ENCODE measurements at places on chromosomes 4 and X. TPM values are rescaled to one million over a fixed set of nuclear protein-coding genes. Genes with fewer than 3 reads are reported as not detected.
A peak's percentile ranks its signal among the peaks of the same experiment; 100 is the strongest.

Gene RAB39B
- total RNA-seq: 11.6 TPM

Gene SPANXB1
- total RNA-seq: not detected

Gene HSD17B13
- total RNA-seq: 0.10 TPM

Gene ADH1C
- not detected for total RNA-seq

Gene KLB
- total RNA-seq: not detected

Gene THAP9
- total RNA-seq: 2.7 TPM

Gene LRCH2
- not detected for total RNA-seq

DNA sequence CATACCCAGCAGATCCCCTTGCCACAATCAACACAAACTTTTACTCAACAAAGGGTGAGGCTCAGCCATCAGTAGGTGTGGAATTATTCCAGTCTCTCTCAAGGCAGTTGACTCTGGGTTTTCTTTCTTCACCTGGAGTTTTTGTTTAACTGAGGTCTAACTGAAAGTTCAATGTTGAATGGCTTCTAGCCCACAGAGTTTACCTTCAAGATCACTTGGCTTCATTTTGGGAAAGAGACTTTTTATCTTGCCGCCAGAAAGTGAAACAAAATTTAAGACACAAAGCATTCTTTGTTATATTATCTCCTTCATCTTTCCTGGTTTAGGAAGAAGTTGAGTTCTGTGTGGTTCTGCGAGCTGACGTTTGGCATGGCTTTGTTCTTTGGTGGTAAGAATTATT, 83.8 kb upstream of the RASGEF1B start:
- H3K4me3 ChIP-seq: no peak overlapping the region
- H3K4me1 ChIP-seq: peaks cover 23% of the 10 kb centered on the region
- H3K36me3 ChIP-seq: no peaks in the 10 kb centered on the region

DNA sequence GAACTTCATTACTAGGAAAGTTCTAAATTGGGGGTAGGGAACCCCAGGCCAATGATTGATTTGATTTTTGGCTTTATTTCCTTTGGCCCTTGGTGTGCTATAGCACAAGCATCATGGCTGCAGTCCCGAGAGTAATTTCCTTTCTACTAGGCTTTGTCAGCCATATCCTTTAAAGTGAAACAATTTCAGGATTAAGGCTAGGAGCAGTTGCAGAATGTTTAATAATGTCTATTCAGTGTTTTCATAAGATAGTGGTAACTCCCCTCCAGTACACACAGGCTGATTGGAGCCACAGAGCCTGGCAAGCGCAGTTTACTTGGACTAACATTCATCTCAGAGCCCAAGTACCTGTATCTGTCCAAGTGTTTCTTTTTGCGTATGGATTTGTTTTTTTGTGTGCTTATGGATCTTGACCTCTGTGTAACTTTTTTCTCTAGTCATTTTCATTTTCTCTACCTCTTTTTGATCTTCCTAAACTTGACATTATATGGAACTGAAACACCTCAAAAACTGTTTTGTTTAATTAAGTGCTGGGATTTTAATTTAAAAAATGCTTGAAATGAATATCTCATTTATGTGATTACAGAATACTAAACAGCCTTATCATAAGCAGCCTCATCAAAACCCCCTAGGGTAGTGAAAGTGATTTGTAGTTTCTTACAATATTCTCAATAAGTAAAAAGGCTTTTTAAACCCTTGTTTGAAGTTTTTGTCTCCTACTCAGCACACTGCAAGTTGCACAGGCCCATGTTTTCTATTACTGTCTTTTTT, 7.5 kb downstream of the STIM2 start:
- H3K4me3 ChIP-seq: peak overlapping the region; percentile 33
- no peaks in the 10 kb centered on the region for H3K27me3 ChIP-seq
- peak overlapping the region; percentile 19 for H3K27ac ChIP-seq
- no peak for DNase-seq
- peaks cover 3% of the 10 kb centered on the region for H3K36me3 ChIP-seq
- peaks cover 76% of the 10 kb centered on the region for H3K4me1 ChIP-seq

DNA sequence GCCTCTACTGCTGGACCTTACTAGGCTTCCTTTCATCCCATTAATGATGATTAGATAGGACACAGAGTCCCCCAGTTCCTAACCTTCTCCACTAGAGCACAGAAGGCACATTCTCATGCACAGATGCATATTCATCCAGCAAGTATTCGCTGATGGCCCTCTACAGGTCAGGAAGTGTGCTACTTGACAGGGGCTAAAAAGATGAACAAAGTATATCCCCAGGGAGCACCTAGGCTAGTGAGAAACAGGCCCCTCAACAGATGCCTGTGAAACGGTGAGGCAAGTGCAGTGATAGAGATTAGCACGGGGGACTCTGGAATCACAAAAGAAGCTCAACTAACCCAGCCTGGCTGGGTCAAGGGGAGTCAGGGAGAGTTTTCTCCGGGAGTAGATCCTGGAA, 95.8 kb downstream of the MGST2 start:
- no peak overlapping the region for H3K4me3 ChIP-seq
- no peak for DNase-seq
- no peaks in the 10 kb centered on the region for H3K4me1 ChIP-seq
- H3K27me3 ChIP-seq: no peaks in the 10 kb centered on the region
- no peaks in the 10 kb centered on the region for H3K36me3 ChIP-seq

DNA sequence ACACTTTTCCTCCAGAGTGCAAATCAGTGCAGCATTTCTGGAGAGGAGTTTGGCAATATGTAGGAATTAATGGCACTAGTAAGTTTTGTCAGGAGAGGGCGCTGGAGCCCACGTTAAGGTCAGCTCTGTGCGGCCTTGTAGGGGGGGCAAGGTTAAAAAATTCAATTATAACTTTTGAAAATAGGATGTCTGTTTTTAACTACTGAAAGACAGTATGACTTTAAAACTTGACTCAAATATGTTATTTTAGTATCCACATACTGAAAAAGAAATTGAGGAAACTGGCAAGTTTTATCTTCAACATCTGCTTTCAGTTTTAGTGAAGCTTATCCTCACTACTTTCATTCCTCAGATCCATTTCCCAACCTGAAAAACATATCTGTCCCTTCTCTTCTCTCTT, 30.9 kb upstream of the HSD17B13 start:
- no peak overlapping the region for H3K4me3 ChIP-seq
- peaks cover 10% of the 10 kb centered on the region for H3K36me3 ChIP-seq
- H3K4me1 ChIP-seq: no peaks in the 10 kb centered on the region
- peak; percentile 50 for DNase-seq

GRCh38 chr4:137979938-137980337, 262.2 kb downstream of the SLC7A11 start:
- H3K36me3 ChIP-seq: no peaks in the 10 kb centered on the region
- H3K27ac ChIP-seq: no peak overlapping the region
- no peak for DNase-seq

- H3K36me3 ChIP-seq: no peaks in the 10 kb centered on the region
- peaks cover 2% of the 10 kb centered on the region for H3K27me3 ChIP-seq
- peak; percentile 17 for DNase-seq
- H3K27ac ChIP-seq: no peak overlapping the region
- H3K4me1 ChIP-seq: peaks cover 9% of the 10 kb centered on the region
Observed at GRCh38 chr4:112127803-112128202, 17.5 kb upstream of the FAM241A start.

DNA sequence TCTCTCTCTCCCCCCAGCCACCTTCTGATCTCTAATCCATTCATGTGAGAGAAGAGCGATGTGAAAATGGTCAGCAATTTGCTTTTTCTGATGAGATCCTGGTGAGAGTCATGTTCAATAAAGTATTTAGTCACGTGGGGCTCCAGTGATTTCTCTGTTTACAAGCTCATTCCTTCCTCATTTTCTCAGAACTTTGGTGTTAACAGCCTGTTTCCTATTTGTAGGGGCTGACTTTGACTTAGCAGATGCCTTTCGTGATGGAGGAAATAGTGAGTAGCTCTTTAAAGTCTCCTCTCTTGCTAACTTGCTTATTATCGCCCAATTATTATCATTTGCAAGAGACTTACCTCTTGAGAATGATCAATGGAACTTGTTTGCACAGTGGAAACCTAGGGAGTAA, 72.6 kb upstream of the CD99 start:
- H3K36me3 ChIP-seq: peaks cover 55% of the 10 kb centered on the region
- H3K27me3 ChIP-seq: no peaks in the 10 kb centered on the region
- no peak overlapping the region for H3K27ac ChIP-seq
- no peak overlapping the region for H3K4me3 ChIP-seq
- peaks cover 14% of the 10 kb centered on the region for H3K4me1 ChIP-seq

- no peaks in the 10 kb centered on the region for H3K36me3 ChIP-seq
- no peak overlapping the region for H3K27ac ChIP-seq
- no peak for DNase-seq
- no peaks in the 10 kb centered on the region for H3K27me3 ChIP-seq
Observed at GRCh38 chr4:93749292-93749761, 79.2 kb upstream of the ATOH1 start.

DNA sequence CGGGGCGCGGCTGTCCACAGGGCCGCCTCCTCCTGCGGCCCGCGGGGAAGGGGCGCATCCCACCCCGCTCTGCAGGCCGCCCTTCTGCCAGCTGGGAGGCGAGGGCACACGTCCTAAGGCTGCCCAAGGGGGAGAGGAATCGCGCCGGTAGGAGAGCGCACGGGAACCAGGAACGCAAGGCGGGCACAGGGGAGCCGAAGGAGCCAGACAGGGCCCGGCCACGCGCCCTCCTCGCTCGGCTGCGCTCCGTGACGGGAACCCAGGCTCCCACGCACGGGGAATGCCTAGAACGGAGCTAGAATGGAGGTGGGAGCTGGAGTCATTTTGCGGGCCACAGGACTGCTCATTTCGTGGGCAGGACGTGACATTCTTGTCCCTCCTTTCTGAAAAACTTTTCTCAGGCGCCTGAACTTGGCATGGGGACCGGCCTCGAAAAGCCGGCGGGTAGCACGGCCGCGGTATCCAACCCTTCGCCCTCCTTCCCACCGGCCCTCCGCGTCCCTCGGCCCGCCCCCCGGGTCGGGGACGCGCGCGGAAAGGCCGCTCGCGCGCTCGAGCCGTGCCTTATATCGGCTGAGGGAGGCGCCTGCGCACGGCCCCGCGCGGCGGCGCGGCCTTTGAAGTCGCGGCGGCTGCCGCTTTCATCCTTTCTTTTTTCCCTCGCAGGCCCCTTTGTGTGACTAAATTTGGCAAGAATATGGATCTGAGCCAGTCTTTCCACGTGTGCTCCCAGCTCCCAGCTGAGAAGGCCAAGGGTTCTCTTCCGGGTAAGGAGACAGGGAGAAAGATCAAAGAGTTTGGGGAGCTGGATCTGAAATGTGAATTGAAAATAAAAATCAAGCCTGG, 4.2 kb upstream of the LEF1 start:
- H3K27me3 ChIP-seq: no peaks in the 10 kb centered on the region
- peak; percentile 79 for DNase-seq

All from activated naive CD4-positive, alpha-beta T cell treated with anti-CD3 and anti-CD28 coated beads for 36 hours (primary cell).